ENCODE measurements at places on chromosomes 2 and 18.

DNA sequence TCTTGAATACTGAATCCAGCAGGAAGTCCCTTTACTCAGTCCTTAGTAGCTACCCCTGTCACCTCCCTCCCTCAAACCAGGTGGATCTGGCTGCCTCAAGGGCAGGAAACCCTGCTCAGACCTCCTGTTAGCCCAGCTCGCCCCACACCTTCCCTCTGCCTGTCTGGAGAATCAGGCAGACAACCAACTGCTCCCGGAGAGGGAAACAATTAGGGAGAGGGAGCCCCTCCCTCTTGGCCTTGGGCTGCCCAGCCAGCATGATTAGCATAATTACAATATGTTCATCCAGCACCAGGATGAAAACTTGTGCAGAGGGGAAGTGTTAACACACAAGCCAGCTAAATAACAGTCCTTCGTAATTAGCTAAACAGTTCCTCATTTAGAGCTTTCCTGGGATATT, 185.5 kb downstream of the C1D start:
- no peak for DNase-seq

DNA sequence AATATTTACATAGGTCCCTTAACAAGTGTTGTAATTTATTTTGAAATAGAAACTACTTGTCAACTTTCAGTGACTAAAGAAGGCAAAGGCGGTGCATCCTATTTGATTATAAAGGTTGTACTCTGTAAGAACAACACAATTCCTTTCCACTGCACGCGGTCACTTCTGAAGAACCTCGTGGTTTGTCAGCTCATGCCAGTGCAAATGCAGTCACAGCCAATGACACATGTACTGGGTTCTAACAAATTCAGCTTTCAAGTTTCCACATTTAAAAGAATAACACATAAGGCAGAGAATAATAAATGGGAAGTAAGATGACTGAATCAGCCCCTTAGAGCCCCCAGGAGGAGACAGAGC, 39.7 kb downstream of the CYB5A start:
- no peak for DNase-seq

- no peak for DNase-seq
Observed at GRCh38 chr18:49739275-49739674, 74.1 kb downstream of the ACAA2 start.

GRCh38 chr2:63012541-63012940, 38.1 kb upstream of the OTX1 start:
- DNase-seq: no peak

GRCh38 chr2:69615969-69616368, 27.6 kb downstream of the AAK1 start:
- no peak for DNase-seq

DNA sequence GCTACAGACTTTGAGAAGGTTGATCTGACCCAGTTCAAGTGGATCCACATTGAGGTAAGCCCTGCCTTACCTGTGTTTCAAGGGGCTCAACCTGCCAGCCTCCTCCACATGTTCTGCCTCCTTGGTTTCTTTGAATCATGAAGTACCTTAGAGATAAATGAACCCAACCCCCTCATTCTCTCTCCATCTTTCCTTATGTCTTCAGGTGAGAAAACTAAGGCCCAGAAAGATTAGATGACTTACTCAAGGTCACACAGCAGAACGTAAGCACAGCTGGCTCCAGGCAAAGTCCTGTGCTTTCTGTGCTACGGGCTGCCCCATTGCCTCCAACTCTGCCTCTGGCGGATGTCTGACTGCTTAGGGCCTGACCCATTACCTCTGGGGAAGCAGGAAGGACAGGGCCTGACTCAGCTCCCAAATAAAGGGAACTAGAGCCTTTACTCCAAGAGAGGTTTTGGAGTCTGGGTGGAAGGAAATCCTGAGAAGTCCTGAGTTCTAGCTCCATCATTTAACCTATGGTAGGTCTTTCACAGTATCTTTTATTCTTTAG, 10.3 kb downstream of the KHK start:
- no peak for DNase-seq

- no peak for DNase-seq
Observed at GRCh38 chr2:197191940-197192322, 118.6 kb downstream of the ANKRD44 start.

- no peak for DNase-seq
Observed at GRCh38 chr2:144596073-144596871, 76.4 kb upstream of the ZEB2 start.

DNA sequence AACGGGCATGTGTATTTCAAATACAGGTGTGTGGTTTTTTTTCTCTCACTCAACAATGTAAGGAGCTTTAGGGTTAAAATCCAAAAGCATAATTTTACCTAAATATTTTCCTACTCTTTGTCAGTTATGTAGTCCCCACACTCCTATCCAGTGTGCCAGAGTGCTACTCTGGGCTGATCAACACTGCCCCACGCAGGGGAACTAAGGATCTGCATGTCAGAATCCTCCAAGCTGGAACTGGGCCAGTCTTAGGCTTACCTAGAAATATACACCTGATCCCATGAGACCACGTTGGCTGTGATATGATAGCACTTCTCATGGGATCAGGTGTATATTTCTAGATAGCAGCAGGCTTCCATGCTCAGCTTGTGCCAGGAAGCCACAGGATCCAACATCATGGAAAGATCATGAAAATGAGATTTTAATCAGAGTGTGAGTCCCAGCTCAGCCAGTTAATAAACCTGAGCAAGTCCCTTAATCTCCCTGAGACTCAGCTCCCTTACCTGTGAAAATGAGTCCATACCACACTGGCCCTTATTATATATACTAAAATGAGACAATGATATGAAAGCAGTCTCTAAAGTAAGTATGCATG, 29.7 kb downstream of the CCDC141 start:
- DNase-seq: no peak

- DNase-seq: no peak
Observed at GRCh38 chr18:77341527-77342325, 92.1 kb downstream of the GALR1 start.

GRCh38 chr18:10044054-10044453, 130.2 kb downstream of the VAPA start:
- DNase-seq: no peak

DNA sequence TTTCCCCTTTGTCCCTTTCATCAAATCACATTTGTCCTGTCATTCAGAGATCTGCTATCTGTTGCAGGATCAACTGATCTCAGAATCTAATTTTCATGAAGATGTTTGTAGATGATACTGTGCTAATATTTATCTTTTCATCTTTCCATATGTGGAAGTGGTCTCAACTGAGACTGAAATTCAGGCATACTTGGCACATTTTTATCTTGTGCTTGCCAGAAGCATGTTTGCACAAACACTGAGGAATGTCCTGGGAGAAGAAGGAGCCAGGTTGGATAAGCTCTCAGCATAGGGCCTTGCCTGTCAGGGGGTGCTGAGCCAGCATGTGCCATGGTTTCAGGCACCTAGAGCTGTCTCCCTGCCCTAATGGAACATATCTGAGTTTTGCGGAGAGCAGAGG, 24.5 kb upstream of the MMADHC start:
- no peak for DNase-seq

GRCh38 chr2:2171624-2172023, 159.5 kb downstream of the MYT1L start:
- no peak for DNase-seq

All from left renal pelvis (tissue), 4 donors.